ENCODE measurements at places on chromosomes 2 and 18. TPM values are rescaled to one million over a fixed set of nuclear protein-coding genes. Genes with fewer than 3 reads are reported as not detected.

Gene FMNL2
- 35.4 TPM for total RNA-seq

Gene CHRNG
- total RNA-seq, result not detected

Gene FBXO11
- total RNA-seq, result 35.8 TPM

Gene NT5C1B
- total RNA-seq, result not detected

Gene SPDYA
- total RNA-seq, result 5.2 TPM

Gene AGXT
- not detected for total RNA-seq

Gene PDCL3
- total RNA-seq, result 20.1 TPM

Gene MYCN
- 2.0 TPM for total RNA-seq

Gene PGAP1
- total RNA-seq, result 15.2 TPM

DNA sequence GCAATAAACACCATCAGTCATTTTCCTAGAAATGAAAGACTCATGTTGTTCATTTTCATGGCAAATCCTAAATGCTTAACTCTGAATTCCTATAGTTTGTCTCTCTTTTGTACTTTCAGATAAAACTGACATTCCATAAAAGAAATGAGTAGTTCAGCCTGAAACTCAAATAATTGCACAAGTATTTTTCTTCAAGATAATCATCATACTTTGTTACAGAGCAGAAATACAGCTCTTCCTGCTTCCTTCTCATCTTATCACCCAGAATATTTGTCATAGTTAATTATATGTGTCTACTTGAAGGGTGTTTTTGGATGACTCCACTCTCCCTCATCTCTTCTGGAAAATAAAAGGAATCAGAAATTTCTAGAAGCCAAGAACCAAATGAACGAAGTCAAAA is 141.1 kb downstream of the HNMT start:
- no peak for DNase-seq

DNA sequence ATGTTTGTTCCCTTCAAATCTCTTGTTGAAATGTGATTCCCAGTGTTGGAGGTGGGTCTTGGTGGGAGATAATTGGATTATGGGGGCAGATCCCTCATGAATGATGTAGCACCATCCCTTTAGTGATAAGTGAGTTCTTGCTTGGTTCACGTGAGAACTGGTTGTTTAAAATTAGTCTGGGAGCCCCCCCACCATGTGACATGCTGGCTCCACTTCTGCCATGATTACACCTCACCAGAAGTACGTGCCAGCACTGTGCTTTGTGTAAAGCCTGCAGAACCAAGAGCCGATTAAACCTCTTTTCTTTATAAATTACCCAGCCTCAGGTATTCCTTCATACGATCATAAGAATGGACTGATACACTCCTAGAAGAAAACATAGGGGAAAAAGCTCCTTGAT is 10.1 kb downstream of the ABI2 start:
- no peak for DNase-seq

DNA sequence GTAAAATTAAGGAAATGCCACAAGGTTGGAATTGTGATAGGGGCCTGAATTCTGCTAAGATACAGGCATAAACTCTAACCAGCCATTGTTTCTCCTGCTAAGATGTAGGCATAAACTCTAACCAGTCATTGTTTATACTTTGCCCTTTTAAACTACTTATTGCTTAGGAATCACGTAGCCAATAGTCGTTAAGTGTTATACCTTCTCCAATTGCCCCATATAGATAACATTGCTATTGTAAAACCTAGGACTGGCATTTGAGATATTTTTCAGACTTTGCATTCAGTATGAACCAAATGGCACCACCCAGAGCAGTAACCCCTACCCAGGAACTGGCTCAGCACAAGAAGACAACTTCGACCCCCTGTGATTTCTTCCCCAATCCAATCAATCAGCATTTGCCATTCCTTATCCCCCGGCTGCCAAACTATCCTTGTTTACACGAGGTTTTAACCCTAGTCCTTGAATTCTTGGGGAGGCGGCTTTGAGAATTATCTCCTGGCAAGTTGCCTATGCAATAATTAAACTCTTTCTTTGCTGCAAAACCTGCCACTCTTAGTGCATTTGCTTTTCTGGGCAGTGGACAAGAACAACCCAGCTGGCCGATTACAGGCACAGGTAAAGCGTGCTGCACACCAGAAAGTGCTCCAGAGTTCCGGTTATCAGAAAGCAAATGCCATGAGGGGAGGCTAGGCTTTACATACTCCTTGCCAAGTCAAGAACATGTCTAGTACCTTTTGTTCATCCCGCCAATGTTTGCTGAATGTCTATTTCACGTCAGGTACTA is 167.6 kb downstream of the LAMA1 start:
- no peak for DNase-seq

GRCh38 chr2:4427083-4427482 is 723.7 kb downstream of the DCDC2C start:
- DNase-seq, result no peak

- DNase-seq, result no peak
Observed at GRCh38 chr18:7317804-7318231, 86.9 kb downstream of the LRRC30 start.

DNA sequence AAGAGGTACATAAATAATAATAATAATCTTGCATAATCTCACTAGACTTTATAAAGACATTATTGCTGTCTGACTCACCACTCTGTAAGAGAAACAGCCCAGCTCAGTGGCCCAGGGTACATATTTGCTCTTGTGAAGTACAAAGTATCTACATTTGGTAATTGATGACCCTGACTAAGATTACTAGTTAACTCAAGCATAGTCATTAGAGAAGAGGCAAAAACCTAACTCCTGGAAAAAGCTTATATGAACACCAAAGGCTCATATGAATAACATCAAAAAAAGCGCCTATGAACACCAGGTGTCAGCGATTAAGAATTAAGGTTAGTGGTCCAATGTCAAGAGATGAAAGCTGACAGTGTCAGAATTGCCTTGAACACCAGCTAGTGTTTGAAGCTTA is 38.4 kb downstream of the RAD51AP2 start:
- no peak for DNase-seq

- no peak for DNase-seq
Observed at GRCh38 chr2:215324811-215325210, 13.0 kb downstream of the ATIC start.

GRCh38 chr2:97723156-97724072 is 10.0 kb downstream of the ZAP70 start:
- DNase-seq, result no peak

DNA sequence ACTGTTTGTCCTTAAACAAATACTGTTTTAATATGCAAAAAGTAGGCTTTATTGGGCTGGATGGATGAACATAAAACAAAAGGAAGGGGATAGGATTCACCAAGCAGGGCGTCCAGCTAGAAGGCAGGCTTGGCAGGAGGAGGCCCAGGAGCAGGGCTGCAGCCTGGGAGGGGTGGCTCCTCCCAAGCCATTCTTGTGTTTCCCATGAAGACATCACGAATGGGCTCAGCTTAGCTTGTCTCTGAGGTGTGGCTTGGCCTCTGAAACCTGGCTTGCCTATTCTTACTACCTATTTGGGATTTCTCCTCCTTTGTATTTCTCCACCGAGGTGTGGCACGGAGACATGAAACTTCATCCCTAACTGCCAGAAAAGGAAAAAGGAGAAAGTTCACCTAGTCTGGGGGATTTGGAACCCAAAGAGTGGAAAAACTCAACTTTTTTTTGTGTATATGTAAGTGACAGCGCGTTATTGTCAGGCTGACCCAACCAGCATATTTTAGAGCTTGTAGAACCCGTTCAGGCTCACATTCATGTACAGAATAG is 481.9 kb upstream of the SPRED2 start:
- DNase-seq, result no peak

DNA sequence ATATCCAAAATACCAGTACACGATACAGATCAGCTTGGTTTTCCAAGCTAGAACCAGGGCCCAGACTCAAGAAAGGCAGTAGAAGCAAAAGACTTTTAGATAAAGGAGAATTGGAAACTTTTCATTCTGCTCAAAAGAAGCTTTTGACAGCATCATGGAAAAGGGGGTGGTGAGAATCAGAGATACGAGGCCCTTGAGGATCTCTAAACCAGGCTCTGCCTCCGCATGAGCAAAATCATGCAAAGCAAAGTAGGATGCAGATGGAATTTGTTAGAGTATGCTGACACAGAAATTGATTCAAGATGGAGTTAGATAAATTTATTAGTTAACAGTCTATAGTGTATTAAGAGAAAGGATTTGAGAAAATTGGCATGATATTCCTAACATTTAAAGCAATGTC is 39.8 kb downstream of the FAM98A start:
- DNase-seq, result no peak

DNA sequence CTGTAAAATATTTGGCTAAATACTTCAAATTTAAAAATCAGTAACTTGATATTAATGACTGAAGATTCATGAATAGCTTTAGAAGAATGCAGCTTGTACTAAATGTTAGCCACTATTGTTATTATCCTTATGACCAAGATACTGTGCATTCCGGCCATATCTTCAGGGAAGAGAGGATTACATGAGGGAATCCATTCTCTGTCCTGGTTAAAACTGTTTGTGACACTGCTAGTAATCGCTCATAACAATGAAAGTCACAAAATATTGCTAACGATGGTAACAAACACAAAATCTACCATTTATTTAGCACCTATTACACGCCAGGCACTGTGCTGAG is 217.7 kb downstream of the PRKCE start:
- DNase-seq, result no peak

DNA sequence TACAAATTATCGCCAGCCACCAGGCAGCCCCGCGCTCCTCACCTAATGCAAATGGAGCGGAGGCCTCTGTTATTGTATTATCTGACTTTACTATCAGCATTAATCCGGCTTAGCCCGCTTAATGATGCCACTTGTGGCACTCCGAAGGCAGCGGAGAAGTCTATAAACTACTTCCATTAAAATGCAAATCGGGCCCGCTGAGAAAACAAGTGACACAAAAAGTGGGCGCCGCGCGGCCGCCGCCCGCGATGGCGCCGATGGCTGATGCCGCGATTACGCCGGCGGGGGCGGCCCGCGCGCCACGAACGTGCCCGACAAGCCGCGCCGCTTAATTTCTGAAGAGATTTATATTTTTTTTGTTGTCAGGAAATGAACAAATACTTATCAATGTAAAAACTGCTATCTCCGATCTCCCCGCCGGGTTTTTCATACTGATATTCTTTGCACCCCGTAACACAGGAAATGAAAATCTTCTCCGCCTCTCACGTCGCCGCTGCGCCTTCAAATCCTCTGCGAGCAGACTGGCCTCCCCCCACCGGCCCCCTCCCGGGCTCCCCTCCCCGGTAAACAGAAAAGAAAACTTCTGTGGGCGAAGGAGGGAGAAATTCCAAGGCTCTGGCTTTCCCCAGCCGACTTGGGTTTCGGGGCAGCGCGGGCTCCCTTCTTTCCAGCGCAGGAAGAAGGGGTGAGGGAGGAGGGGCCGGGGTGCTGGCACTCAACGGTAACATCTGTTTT is 221.8 kb downstream of the INSIG2 start:
- DNase-seq, result no peak

- DNase-seq, result no peak
Observed at GRCh38 chr2:16090650-16091575, 150.6 kb downstream of the MYCN start.

GRCh38 chr2:162184821-162185450 is 32.9 kb upstream of the GCG start:
- DNase-seq, result no peak

GRCh38 chr2:18630101-18630500 is 40.7 kb upstream of the NT5C1B start:
- DNase-seq, result no peak

DNA sequence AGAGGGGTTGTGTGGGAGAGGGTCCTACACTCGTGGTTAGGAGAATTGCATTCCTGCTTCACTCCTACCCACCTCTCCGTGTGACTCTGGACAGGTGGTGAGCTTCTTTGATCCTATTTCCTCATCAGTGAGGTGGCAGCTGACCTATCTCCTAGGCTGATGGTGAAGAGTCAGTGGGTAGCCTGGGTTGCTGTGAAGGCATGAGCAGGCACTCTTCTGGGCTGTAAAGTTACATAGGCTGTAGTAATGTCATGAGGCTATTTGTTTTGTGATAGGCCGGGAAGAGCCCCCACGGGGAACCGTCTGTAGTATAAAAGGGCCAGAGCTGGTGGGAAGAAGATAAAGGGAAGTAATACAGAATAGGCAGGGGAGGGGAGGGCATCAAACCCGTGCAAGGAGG is 83.8 kb downstream of the TMEM247 start:
- no peak for DNase-seq
